Large intestine (tissue), 12 donors: ENCODE measurements at places on chromosomes 6 and 20. TPM values are rescaled to one million over a fixed set of nuclear protein-coding genes. Genes with fewer than 3 reads are reported as not detected.
A peak's percentile ranks its signal among the peaks of the same experiment; 100 is the strongest.

GRCh38 chr6:137543114-137543513, 48.9 kb upstream of the OLIG3 start:
- DNase-seq: no peak

DNA sequence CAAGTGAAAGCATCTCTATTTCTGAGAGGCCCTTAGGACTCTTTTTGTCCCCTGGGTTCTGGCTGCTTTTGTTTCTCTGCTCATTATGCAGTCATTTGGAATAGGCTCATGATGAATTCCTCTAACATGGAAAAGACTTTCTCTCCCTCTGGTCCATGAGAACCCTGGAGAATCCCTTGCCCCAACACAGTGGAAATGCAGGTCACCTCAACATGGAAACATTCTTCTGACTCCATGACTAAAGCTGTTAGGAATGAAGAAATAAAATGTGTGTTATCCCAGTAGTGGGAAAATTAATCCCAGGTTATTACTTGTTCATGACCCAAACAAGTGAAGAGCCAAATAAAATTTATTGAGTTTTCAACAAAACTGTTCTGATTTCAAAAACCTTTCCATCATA, 458.6 kb downstream of the EPM2A start:
- DNase-seq: no peak

DNA sequence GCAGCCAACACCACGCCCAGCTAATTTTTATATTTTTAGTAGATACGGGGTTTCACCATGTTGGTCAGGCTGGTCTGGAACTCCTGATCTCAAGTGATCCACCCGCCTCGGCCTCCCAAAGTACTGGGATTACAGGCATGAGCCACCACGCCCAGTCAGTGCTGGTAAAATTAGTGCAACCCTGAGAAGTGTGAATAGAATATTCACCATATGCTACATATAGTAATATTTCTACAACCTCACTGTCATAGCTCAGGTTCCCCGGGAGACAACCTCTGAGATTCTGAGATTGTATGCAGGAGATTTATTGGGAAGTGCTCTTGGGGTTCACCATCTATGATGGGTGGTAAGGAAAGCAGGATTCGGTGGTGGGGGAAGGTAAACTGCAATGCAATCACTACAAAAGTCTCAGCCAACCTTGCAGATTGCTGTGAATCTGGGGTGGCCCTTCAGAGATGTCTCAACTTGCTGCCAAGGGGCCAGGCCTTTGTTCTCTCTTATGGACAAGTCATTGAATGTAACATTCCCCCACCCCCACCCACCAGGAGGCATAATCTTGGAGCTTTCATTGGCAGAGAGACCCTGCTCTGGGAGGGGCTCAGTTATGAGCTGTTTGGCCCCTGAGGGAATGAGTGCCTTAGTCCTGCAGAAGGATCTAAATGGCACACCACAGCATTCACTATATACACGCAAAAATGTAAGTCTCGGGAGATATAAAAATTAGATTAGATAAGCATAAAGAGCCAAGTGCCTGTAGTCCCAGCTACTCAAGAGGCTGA, 34.0 kb upstream of the SEC63 start:
- DNase-seq: no peak

- DNase-seq: no peak
These were observed 32.1 kb upstream of the IRF4 start for GRCh38 chr6:359261-360035.

DNA sequence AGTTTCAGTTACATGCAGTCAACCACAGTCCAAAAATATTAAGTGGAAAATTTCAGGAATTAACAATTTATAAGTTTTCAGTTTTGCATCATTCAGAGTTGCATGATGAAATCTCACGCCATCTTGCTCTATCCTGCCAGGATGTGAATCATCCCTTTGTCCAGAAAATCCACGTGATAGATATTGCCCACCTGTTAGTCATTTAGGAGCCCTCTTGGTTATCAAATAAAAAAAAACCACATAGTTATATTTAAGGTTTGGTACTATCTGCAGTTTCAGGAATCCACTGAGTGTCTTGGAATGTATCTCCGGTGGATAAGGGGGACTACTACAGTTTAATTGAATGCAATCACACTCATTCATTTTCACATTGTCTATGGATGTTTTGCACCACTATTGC, 1249.0 kb upstream of the CITED2 start:
- DNase-seq: no peak

DNA sequence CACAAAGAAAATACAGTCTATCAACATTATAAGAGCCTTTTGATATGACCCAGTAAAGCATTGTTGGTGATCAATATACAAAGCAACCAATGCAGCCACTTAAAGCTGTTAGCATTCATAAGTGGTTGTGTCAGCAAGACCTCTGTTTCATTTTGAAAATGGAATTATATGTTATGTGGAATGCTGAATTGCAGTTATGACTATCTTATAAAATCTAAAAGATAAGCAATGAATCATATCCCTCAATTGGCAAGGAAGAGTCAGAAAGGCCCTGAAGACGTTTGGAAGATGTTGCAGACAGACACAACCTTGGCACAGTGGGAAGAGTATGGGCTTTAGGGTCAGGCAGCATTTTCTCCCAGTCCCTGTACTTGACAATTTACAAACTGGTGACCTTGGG, 93.8 kb upstream of the RNF217 start:
- no peak for DNase-seq

GRCh38 chr6:86936834-86937218, 502 bp upstream of the HTR1E start:
- no peak for DNase-seq

DNA sequence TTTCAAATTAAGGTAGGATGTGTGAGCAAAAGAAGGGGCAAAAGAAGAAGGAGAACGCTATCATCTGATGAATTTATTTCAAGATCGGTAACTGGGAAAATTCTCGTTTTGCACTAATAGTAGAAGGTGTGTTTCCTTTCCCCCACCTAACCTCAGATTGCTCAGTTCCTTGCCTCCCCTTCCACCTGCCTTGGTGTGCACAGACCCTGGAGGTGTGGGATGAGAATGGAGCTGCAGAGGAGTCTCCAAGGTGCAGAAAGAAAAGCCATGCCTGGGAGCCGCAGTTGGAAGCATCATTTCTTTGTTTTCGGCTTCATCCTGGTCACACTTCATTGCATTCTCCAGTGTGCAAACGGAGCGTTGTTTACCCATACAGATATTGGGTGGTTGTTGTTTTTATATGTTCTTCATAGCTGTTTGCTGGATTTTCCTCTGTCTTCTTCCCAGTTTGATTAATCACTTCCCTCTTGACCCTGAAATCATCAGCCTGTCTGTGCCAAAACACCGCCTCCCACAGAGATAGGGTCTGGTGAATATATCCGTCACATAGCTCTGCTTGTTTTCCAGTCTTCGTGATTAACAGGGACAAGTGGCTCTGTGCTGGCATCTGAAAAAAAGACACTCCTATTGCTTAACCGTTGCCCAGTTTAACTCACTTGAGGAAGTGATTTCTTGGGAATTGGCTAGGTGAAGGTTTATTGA, 40.2 kb upstream of the NEDD9 start:
- DNase-seq: no peak

GRCh38 chr6:5083307-5083583, 1.9 kb upstream of the PPP1R3G start:
- no peak for DNase-seq

DNA sequence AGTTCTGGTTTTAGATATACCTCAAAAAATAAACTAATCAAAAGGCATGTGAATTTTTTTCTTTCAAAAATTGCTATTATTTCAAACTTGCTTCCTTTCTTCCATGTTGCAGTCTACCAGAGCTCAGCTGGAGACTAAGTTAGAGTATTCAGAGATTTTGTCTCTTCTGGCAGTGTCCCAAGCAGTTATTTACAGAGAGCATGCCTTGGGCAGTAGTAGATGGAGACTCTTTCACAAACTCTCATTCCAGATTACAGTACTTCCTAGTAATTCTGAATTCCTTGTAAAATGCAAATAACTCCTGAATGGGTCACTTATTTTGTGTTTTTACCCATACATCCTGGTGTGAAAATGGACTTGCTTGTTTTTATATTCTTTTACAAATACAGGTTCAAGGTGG, 703.4 kb downstream of the EPHA7 start:
- no peak for DNase-seq

DNA sequence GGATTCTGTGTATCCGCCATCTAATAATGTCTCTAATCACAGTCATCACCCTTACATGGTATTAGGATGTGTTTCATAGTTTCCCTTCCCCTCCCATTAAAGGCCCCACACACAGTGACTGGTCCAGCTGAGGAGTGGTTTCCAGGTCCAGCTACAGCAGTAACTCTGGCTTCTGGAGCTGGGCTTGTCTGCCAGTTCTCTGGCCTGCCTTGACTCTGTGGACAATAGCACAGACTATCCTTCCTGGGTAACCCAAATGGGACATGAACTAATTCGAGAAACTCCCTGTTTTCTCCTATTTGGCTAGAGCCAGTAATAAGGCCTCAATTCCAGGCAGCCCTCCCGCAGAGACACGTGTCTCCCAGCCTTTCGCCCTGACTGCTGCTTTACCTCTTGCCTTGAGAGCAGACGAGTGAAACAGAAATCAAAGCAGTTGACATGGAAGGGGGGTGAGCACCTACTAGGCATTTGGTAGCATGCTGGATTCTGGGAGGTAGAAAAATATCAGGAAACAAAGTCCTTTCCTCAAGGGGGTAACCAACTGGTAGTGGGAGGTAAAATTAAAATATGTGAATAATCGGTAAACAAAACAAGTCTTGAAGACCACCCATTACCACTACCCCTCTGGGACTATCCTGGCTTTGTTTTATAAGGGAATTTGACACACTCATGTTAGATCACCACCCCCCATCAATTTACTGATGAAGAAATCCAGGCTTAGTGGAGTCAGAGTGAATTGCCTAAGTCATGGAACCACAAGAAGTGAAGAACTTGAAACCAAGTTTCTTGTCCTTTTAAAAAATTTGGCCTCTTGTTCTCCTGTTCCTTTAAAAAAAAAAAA, 1.2 kb downstream of the TRAF3IP2 start:
- DNase-seq: peak; percentile 73

DNA sequence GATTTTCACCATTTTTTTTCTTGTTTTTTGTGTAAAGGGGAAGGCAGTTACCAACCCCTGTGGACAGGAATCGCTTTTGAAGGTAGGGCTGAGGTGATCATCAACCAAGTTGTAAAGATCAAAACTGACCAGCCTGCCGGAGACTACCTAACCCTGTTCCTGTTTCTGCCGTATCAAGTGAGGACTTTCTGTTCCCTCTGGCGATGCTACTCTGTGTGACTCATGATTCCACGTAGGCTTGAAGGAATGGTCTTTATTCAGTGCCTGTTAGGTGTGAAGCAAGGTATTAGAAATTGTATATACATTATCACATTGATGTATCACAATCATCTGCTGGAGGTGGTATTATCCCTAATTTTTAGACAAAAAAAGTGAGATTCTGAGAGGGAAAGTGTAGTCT, 161.3 kb downstream of the SOX4 start:
- no peak for DNase-seq

- peak; percentile 51 for DNase-seq
These were observed 46.8 kb downstream of the CD24 start for GRCh38 chr6:106927531-106928398.

DNA sequence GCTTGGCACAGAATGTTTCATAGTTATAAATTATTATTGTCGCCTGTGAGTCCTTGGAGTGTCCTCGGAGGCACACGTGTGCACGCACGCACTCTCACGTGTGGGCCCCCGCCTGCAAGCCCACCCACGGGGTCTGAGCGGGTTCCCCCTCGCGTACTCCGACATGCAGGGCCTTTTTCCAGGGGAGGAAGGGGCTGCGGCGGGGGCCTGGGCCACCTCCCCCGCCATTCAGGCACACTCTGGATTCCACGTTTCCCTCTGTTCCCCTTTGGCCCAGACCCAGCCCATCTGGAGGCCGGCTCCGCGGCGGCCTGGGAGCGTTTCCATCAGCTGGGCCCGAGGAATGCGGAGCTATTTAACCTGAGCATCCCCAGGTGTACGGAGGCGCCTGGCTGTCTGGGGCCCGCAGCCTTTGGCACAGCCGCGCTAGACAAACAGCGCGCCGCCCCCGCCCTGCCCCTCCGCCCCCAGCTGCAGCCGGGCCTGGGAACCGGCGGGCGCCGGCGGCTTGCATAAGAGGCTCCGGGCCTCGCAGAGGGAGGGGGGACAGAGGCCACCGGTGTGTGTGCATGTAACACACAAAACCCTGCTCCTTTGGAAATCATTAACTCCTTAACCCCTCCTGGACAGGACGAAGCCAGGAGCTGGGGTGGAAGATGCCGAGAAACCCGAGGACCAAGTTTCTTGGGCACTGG, 3.3 kb downstream of the ID1 start:
- DNase-seq: peak; percentile 95

- DNase-seq: no peak
These were observed 203.8 kb upstream of the LRFN2 start for GRCh38 chr6:40791004-40791403.

GRCh38 chr6:2193931-2194330, 51.5 kb downstream of the GMDS start:
- DNase-seq: no peak

DNA sequence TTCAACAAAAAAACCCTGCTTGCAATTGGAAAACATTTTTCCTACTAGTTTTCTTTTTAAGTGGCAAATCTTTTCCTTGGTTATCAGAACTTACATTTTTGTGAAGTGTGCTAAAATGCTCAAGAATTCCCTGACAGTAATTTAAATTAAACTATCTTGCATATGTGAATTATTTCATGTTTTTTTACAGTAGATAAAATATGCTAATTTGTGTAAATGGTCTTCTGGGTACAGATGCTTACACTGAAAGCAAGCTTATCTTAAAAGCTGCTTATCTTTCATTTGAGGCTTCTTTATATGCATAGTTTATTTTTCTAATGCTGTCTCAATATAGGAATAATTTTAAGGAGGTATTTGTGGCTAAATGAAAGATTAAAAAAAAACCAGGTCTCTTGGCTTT, 403.0 kb upstream of the FLRT3 start:
- DNase-seq: no peak

DNA sequence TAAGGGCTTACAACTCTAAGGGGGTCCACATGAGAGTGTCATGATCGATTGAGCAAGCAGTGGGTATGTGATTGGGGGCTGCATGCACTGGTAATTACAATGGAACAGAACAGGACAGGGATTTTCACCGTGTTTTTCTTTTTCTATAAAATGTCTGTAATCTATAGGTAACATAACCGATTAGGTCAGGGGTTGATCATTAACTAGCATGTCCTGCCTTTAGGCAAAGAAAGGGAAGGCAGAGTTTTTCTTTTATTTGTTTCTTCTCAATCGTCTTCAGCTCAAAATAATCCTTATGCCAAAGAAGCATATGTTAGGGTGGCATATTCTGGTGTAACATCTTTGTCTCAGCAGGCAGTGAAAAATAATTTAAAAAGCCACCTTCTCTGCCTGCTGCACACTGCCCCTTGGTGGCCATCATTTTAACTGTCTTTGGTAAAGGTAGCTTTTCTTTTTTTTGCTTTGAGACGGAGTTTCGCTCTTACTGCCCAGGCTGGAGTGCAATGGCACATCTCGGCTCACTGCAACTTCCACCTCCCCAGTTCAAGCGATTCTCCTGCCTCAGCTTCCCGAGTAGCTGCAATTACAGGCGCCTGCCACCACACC, 9.7 kb upstream of the CEP43 start:
- no peak for DNase-seq

The CYP24A1 gene
- polyA plus RNA-seq: not detected

The DEFB124 gene
- 0.21 TPM for polyA plus RNA-seq

The POU5F1 gene
- 0.28 TPM for polyA plus RNA-seq

The RIMS4 gene
- 4.1 TPM for polyA plus RNA-seq

The MOCS1 gene
- 14.6 TPM for polyA plus RNA-seq

The ASIP gene
- polyA plus RNA-seq: 0.27 TPM
